Panc1 (cell line): ENCODE measurements at places on chromosomes 2 and 18.

DNA sequence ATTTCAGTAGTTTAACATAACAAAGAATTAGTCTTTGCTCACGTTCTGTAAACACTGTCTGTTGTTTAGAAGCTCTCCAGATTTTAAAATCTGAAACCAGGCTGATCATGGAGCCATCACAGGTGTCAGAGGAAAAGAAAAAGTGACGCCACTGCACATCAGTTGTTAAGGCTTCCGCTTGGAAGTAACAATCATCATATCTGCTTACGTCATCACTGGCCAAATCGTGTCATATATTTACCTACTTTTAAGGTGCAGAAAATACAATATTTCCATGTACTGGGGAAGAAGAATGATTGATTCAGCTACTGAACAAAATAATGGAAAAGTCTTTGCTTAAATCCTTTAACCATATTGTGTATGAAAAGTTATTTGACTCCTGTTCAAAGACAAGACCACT is 382.6 kb upstream of the MC4R start:
- no peak for DNase-seq

GRCh38 chr2:186780701-186781316 is 68.2 kb downstream of the ZSWIM2 start:
- DNase-seq = no peak

DNA sequence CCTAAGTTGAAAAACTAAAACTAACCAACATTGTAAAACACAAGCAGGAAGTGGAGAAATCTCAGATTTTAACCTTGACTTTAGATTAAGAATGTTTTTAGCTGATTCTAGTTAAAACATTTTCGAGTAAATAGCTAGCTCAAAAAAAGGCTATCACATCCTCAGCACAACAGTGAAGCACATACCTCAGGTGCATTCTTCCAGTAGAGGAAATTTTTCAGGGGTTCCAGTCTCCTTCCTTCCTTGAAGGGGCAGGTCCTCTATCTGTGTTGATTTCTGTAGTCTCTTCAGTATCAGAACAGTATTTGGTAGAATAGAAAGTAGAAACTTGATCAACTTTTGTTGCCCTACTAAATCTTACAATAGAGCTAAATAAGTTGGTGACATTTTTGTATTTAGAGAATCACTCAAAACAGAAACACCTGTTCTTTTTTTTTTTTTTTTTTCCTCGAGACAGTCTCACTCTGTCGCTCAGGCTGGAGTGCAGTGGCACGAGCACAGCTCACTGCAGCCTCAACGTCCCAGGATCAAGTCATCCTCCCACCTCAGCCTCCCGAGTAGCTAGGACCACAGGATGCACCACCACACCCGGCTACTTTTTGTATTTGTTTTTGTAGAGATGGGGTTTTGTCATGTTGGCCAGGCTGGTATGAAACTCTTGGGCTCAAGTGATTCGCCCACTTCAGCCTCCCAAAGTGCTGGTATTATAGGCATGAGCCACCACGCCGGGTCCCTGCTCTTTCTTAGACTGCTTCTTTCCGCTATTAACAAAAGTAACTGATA is 6.9 kb upstream of the GPR155 start:
- DNase-seq = no peak

- DNase-seq = no peak
Observed at GRCh38 chr2:215105607-215106354, 32.6 kb downstream of the ABCA12 start.

- DNase-seq = no peak
Observed at GRCh38 chr2:104406261-104406726, 447.6 kb upstream of the POU3F3 start.

GRCh38 chr2:75710220-75710576 is 517 bp downstream of the GCFC2 start:
- no peak for DNase-seq

DNA sequence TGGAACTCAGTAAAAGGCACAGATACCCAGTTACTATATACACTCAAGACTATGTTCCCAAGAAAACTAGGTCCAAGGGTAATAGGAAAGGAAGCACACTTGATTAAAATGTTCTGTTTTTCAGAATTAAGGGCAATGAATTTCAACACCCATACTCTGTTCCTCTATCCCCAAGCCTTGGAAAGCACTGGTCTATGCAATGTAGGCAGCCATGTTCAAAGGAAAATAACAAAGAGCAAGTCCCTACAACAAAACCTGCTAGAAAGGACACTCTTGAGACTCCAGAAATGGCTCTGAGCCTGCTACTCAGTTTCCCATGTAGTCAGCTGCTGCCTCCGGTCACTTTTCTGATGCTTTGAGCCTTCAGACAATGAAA is 6.8 kb downstream of the CYB5A start:
- DNase-seq = no peak

DNA sequence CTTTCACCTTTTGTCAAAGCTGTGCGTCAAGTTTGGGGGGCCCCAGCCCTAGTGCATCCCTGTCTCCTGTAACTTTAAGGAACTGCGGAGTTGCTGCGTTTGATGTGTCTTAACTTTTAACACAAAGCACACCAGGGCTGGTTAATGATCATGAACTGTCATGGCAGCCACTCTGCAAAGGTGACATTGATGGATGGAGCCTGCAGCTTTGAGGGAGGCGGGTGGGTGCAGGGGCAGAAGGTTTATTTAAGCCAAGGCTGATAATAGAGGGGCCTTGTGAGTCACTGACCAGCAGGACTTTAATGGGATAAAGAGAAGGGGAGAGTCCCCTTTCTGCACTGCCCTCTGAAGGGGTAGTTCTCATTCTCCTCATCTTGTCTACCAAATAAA is 190.2 kb upstream of the GATA6 start:
- no peak for DNase-seq

DNA sequence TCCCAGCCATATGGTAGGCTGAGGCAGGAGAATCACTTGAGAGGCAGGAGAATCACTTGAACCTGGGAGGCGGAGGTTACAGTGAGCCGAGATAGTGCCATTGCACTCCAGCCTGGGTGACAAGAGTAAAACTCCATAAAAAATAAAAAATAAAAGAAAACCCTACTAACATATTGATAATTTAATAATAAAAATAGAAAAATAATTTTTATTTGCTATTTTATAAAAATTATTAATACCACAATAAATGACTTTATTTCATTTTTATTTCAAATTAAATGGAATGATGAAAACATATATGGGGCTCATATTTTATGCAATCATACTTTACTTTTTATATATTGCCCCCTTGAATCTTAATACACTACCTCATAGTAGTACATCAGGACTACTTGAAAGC is 20.4 kb downstream of the TMEM182 start:
- DNase-seq = no peak

DNA sequence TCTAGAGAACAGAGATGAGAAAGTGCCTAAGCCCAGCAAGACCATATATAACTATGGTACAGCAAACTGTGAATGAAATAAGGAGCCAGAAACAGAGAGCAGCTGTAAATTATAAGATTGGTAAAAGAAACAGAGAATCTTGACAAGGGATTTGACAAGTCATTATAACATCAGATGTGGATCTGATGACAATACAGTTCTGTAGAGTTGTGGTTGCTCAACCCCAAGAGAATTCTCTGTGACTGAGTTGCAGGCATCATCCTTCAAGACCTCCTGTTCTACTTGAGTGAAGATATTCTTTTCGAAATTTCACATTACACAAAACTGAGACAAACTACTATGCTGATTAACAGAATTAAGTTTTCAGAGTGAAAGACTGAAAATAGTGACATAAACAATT is 343.1 kb upstream of the SLC39A10 start:
- no peak for DNase-seq

GRCh38 chr2:142082368-142082767 is 48.4 kb downstream of the LRP1B start:
- DNase-seq = no peak

GRCh38 chr2:201984800-201985525 is 48.7 kb upstream of the FZD7 start:
- no peak for DNase-seq

DNA sequence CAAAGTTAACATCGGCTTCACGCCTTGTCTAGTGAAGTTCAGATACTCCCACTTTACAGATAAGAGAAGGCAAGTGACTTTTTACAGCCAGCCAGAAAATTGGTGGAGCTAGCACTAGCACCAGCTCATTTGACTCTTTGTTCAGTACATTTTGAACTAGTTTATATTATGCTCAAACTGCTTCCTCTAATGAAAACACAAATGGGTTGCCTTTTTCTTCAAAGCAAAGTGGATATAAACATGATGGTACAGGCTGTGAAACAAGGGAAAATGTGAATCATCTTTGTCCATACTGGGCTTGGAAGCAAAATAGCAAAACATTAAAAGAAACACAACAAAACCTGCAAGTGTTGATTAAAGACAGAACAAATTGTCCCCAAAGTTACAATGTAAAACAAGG is 99.6 kb upstream of the LHCGR start:
- DNase-seq = no peak

- DNase-seq = no peak
Observed at GRCh38 chr18:75268364-75268646, 57.7 kb downstream of the TSHZ1 start.

DNA sequence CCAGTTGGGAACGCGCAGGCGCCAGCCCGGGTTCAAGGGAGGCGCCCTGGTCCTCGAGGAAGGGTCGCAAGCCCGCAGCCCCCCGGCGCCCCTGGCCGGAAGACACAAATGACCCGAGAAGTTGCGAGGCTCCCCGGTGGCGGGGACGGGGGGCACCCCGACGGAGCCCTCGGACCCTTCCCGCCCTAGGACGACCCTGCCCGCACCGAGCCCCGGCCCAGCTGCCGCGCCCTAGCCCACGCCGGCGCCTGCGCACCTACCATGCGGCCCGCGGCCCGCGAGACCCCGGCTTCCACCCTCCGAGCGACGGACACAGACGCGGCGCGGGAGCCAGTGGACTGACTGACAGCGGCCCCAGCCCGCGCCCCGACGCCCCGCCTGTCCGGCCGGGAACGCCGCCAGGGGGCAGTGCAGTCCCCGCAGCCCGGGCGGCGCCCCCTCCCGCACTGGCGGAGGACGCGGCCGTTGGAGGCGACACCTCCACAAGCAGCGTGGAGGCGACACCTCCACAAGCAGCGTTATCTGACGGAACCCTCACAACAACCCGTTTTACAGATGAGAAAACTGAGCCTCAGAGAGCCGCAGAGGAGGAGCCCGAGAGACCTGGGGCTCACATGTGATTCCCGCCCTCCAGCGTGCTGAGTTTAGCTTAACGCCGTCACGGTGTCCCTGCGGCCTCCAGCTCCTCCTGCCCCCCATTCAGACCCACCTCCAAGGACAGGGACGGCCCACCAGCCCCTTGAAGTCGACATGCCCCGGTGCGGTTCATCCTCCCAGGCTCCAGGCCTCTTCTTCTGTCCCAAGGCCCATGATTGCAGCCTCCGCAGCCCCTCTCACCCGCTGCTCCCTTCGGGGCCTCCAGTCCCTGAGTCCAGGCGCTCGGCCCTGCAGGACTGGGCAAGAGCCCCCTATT is at the start of gene NMUR1:
TSS of gene NMUR1 (minus strand) at position 347 of the 913 bp plus-strand sequence. CDS start at position 263, 84 bp downstream.
- DNase-seq = no peak

DNA sequence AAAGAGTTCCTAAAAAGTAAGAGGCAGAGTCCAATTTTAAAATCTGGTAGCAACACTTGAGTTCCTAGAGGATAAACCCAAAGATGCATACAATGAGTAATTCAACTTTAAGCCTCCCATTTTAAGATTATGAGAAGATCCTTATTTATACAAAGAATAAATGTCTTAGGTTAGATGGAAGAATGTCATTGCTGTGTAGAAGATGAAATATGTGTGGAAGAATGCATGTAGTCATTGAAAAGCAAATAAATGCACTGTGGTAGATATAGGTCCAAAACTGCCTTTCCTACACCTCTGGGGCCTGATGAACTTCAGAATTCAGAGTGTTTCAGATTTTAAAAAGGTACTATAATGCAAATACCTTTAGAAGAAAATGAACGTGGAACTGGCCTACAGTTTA is 58.7 kb upstream of the LRP1B start:
- DNase-seq = no peak
